ENCODE measurements at places on chromosomes 12 and 14.

DNA sequence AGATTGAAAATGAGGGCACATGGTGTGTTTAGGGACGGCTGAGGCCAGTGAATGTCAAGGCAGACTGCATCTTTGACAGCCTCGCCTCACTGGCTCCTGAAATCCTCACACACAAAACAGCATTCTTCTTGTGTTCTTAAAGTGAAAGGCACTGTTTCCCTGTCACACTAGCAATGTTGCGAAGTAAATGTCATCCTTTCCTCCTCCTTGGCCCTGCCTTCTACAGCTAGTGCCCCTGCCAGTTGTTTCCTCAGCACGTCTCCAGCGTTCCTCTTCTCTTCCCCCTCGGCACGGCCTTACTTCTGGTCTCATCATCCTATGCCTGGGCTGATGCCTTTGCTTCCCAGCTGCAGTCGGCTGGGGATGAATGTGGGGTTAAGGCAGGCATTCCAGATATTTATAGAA lies 129.4 kb upstream of the DNM1L start:
- peak; percentile 60 for DNase-seq

GRCh38 chr12:54759751-54760150 lies 94.6 kb upstream of the MUCL1 start:
- no peak for DNase-seq

GRCh38 chr12:92098594-92099380 lies 46.9 kb downstream of the BTG1 start:
- DNase-seq: no peak

- DNase-seq: peak; percentile 52
These were observed 2.2 kb upstream of the NXPH4 start for GRCh38 chr12:57214398-57214781.

DNA sequence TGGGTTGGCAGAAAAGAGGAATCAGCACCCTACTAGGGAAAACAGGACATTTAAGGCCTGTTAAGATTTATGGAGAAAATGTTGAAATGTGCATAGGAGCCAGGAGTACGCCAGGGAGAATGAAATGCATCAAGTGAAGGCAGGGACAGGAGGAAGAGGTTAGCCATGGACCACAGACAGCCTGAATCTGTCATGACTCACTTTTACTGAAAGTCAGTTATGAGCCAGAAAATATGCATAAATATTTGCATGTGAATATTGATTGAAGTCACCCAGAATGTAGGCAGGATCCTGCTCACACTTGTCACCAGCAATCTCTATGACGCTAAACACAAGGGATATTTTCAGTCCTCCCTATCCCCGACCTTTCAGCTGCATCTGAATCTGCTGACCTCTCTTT lies 25.1 kb upstream of the CDK17 start:
- peak; percentile 82 for DNase-seq

GRCh38 chr12:95412482-95413311 lies 61.3 kb upstream of the METAP2 start:
- peak; percentile 91 for DNase-seq

GRCh38 chr12:46222636-46223035 lies 46.2 kb downstream of the SLC38A1 start:
- no peak for DNase-seq

- DNase-seq: no peak
These were observed 113.2 kb downstream of the ERC1 start for GRCh38 chr12:1104088-1104800.

DNA sequence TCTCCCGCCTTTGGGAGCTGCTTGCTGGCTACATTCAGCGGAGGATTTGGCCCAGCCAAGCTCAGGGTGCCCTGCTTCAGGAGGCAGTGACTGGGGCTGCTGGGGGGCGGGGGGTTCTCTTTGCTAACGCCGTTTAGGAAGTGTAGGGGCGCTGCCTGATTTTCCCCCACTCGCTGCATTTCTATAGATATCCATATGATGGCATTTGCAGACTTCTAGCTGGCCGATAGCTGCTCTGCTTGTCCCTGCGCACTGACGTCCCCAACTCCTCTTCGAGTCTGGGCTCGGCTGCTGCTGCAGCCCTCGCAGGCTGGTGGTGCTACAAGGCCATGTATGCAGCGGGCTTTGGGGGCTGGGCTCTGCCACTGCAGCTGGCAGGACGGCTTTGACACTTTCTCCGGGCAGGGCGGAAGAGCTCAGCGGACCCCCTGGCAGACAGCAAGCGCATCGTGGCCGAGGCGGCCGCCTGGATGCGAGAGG lies 3.1 kb downstream of the LRFN5 start:
- DNase-seq: no peak

DNA sequence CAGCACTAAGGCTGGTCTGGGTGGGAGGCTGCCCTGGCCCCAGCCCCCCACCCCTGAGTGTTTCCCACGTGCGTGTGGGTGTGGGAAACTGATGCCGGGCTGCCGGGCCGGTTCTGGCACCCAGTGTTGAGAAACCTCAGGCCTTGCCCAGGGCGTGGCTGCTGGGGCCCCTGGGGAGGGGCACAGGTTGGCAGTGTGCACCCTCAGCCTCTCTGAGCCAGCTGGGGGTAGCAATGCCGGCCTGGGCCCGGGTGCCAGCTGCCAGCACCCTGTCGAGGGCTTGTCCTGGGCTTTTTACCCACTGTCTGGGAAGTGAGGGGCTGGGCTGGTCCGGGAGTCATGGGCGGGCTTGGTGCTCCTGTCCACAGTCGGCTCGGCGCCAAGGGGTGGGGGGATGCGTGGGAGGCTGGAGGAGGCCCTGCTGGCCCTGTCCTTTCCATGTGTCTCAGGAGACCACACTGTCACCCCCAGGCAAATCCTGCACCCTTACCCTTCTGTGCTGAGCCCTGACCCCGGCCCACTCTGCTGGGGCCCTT lies 15.7 kb downstream of the ASPG start:
- DNase-seq: no peak

DNA sequence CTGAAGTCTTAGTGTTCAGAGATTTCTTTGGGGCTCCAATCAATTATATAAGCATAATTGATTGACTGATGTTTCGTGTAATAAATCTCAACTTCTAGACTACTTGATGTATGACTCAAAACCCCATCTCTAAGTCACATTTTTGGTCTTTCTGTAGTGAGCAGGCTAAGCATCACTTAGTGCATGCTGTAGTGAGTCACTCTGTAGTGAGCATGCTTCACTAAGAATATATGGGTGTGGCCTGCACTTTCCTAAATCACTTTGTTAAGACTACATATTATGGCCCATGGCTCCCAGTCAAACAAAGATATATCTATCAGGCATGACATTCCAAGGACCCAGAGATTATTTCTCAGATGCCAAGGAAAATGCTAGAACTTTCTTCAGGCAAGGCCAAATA lies 909.4 kb upstream of the LRFN5 start:
- DNase-seq: no peak

GRCh38 chr12:60263161-60263560 lies 667.3 kb downstream of the SLC16A7 start:
- DNase-seq: no peak

DNA sequence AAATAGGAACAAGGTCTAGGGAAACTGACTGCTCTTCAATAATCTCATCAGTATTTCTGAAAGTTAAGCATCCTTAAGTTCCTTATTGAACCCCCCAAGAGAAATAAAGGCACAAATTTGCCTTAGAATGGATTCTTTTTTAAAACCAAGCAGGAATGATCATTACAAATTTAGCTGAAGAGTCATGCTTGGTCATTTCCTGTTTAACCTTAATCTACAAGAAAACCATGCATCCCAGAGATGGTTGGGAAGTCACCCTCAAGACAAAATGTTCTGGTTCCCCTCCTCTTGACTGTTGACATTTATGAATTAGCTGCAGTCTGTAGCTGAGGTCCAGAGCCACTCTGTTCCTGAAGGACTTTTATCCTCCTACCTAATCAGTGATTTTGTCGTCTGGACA lies 291.8 kb upstream of the G2E3 start:
- DNase-seq: peak; percentile 9

- no peak for DNase-seq
These were observed 6.9 kb downstream of the ALDH6A1 start for GRCh38 chr14:74077401-74077800.

DNA sequence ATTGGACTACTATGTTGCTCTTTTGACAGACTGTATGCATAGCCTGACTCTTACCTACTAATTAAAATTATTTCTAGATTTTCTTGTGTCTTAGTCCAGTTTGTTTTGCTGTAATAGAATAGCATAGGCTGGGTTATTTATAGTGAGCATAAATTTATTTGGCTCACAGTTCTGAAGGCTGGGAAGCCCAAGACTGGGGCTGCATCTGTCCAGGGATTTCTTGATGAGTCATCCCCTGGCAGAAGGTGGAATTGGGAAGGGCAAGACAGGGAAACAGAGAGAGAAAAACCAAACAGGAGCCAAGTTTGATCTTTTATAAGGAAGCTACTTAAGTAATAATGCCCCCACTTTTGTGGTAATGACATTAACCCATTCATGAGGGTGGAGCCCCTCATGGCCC lies 759.2 kb upstream of the LRFN5 start:
- DNase-seq: no peak

GRCh38 chr12:20415028-20415427 lies 46.7 kb downstream of the PDE3A start:
- no peak for DNase-seq

GRCh38 chr12:82474798-82475184 lies 116.5 kb downstream of the METTL25 start:
- DNase-seq: peak; percentile 2

- DNase-seq: no peak
These were observed 1.8 kb downstream of the CCDC85C start for GRCh38 chr14:99602054-99602787.

DNA sequence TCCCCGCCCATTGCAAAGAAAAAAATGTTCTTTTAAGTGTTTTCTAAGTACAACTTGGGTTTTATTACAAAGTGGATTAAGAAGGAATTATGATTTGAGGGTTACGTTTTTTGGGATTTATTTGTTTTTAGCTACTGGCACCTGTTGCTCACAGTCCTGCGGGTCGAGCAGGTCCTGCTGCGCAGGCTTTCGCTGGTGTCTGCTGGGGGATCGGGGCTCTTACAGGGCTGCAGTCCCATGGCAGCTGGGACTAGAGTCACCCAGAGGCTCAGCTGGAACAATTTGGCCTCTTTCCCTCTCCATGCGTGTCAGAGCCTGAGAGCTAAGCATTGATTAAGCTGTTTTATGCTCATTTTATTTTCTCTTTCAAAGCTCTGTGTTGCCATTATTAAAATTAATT lies 55.6 kb upstream of the DYNC1H1 start:
- DNase-seq: no peak

DNA sequence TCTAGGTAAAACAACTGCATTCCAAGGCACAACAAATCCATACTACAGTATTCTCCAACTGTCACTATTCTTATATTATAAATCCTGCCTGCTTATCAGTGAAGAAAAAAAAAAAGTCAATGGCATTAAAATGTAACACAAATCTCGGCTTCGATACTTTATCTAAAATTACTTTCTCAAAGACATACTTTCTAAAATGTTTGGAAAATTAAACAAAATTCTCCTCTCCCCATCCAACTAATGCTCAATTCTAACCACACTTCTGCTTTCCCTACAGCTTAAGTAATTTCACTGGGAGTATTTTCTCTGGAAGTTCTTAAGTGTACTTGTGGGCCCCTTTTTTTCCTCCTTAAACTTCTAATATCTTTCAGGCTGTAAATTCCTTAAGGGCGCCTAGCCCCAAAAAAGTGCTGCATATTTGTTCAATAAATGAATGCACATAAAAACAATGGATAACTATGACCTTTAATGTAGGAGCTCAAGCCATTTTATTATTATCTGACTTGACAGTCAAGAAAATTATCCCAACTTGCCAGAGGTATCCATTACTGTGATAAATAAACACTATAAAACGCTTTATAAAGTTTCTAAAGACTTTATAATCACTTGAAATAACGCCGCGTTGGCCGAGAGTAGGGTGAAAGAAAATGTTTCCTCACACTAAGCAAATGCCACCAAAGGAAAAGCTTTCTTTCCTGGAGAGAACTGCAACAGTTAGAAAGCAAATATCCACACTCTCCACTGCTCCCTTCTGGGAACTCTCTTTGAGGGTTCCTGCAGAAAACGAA lies 977 bp downstream of the HEATR5A start:
- DNase-seq: no peak

DNA sequence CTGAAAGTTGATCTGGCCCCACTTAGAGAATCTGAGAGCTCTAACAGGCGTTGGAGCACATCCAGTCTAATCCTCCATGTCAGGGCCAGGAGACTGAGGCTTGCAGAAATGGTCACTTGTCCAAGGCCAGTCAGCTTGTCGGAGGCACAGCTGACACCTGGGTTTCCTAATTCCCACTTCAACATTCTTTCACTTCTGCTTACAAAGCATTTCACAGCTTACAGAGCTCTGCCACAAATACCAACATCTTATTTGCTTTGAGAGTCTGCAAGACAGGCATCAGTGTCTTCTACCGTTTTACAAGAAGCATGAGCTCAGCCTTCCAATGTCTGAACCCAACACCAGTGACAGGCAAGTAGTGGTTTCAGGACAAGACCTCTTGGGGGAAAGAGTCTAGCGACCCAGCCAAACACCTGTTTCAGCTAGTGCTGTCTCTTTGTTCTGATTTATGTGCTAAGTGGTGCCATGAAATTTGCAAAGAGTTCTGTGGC lies 31.8 kb downstream of the ISCA2 start:
- DNase-seq: no peak

- DNase-seq: no peak
These were observed 15.8 kb upstream of the RPS6KL1 start for GRCh38 chr14:74938531-74939495.

DNA sequence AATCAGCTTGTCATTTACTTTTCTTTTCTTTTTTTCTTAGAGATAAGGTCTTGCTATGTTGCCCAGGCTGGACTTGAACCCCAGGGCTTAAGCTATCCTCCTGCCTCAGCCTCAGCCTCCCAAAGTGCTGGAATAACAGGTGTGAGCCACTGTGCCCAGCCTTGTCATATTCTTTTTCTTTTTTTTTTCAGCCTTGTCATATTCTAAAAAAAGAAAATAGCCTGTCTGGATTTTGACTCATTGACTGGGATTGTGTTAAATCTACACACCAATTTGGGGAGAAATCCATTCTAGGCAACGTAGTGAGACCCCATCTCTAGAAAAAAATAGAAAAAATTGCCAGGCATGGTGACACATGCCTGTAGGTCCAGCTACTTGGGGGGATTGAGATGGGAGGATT lies 24.1 kb downstream of the ATP5MC2 start:
- no peak for DNase-seq

GRCh38 chr12:24778486-24779304 lies 170.2 kb downstream of the BCAT1 start:
- peak; percentile 7 for DNase-seq

DNA sequence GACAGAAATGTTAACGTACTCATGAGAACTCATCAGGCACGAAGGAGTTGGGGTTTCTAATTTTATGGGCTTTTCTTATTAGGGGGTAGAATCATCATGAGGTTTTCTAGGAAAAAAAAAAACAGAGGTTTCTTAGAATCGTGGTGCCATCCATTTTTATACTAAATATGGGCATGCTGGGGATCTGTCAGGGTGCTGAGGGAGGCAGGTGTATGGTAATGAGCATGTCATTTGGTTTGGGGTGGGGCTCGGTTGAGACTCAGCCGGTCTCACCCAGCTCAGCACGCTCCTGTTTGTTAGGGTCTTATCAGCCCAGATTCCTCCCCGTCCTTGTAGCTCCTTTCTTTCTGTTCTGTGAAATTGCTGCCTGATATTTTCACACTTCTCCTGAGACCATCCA lies 98.2 kb downstream of the DICER1 start:
- DNase-seq: no peak

- DNase-seq: no peak
These were observed 120.1 kb upstream of the FZD10 start for GRCh38 chr12:130041983-130042812.

- peak; percentile 19 for DNase-seq
These were observed 371.2 kb downstream of the BTG1 start for GRCh38 chr12:91774434-91774921.
